ENCODE measurements at places on chromosomes 16 and 17.
A peak's percentile ranks its signal among the peaks of the same experiment; 100 is the strongest.

GRCh38 chr17:10034719-10035475 is 129.8 kb upstream of the RCVRN start:
- H3K36me3 ChIP-seq: no peaks in the 10 kb centered on the region
- H3K27ac ChIP-seq: no peak overlapping the region
- DNase-seq: no peak
- H3K4me1 ChIP-seq: no peaks in the 10 kb centered on the region
- H3K27me3 ChIP-seq: no peaks in the 10 kb centered on the region

- no peaks in the 10 kb centered on the region for H3K36me3 ChIP-seq
- no peaks in the 10 kb centered on the region for H3K27me3 ChIP-seq
- DNase-seq: no peak
- no peak overlapping the region for H3K4me3 ChIP-seq
- peaks cover 3% of the 10 kb centered on the region for H3K4me1 ChIP-seq
Measured at GRCh38 chr17:14103836-14104235, 34.5 kb downstream of the COX10 start.

DNA sequence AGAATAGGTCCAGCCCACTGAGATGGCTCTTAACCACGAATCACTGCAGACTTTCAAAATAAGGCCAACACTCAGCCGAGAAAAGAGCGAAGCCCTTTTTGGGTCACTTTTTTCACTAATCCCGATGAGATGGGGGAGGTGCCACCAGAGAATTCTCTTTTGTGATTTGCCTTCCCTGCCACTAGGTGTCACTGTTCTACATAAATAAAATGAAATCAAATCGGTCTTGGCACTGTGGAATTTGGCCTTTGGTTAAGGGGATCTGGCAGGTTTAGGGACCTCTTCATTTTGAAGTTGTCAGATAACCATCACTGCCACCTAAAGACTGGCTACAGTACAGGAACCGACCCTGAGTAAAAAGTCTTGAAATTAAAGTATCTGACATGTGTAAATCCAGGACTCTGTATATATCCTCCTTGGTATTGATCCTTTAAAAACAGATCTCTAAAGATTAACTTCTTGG is 147.0 kb downstream of the HS3ST4 start:
- peaks cover 5% of the 10 kb centered on the region for H3K4me1 ChIP-seq
- H3K4me3 ChIP-seq: no peak overlapping the region
- peak; percentile 81 for DNase-seq
- no peaks in the 10 kb centered on the region for H3K27me3 ChIP-seq
- H3K36me3 ChIP-seq: no peaks in the 10 kb centered on the region

DNA sequence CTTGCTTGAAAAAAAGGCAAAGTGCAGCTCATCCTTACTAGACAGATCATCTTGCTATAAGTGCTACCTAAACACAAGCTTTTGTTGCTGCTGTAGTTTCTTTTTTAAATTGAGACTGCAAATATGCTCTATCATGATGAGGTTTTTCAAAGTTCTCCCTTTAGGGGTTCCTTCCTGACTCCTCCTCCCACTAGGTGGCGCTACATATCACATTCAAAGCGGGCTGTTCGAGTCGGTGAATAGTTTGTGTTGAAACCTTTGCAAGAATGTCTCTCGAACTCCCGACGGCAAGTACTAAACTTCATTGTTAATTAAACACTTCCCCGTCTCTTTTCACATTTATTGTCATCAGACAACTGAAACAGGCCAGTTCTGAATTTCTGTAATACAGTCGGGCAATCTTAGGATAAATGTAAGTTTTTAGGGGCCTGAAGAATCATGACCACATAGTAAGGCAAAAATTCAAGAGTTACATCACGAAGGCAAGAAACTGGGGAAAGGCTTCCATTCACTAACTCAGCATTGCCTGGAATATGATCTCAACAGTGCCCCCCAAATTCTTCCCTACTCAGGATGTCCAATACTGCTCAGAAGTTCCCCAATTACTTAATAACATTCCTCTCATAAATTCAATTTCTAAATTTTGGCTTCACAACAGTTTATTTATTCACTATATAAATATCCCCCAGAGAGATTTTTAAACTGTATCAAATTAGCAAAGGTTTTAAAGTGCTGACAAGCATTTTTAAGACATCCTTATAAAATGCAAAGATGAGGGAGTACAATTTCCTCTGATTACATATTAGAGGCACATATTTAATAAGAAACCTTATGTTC is 6.7 kb downstream of the HS3ST3A1 start:
- no peaks in the 10 kb centered on the region for H3K27me3 ChIP-seq
- no peaks in the 10 kb centered on the region for H3K36me3 ChIP-seq
- DNase-seq: peak; percentile 82
- no peaks in the 10 kb centered on the region for H3K4me1 ChIP-seq
- no peak overlapping the region for H3K4me3 ChIP-seq

DNA sequence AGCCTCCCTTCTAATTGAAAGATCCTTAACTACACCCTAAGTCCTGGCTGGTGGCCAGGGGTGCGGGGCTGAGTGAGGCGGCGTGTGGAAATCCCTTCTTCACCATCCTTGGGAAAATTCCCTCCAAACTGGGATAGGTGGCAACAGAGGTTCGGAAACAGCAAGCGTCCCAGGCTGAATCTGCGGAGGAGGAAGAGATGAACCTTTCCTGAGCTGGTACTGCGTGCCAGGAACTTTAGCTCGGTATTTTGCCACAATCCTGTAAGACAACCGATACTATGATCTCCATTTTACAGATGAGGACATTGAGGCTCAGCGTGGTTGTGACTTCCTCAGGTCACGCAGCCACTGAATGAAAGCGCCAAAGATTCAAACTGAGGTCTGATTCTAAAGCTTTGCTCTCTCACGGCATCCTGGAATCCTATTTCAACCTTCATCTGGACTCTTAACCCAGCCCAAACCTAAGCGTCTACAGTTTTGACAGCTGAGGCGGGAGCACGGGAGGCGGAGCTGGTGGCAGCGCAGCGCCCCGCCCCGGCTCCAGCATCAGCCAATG is 583 bp upstream of the CYLD start:
- peaks cover 16% of the 10 kb centered on the region for H3K4me1 ChIP-seq
- H3K27me3 ChIP-seq: no peaks in the 10 kb centered on the region
- peak overlapping the region; percentile 74 for H3K4me3 ChIP-seq
- DNase-seq: no peak
